ENCODE measurements at places on chromosomes 3 and 15.

GRCh38 chr3:161348796-161349400 lies 22.4 kb downstream of the SPTSSB start:
- no peak for DNase-seq

DNA sequence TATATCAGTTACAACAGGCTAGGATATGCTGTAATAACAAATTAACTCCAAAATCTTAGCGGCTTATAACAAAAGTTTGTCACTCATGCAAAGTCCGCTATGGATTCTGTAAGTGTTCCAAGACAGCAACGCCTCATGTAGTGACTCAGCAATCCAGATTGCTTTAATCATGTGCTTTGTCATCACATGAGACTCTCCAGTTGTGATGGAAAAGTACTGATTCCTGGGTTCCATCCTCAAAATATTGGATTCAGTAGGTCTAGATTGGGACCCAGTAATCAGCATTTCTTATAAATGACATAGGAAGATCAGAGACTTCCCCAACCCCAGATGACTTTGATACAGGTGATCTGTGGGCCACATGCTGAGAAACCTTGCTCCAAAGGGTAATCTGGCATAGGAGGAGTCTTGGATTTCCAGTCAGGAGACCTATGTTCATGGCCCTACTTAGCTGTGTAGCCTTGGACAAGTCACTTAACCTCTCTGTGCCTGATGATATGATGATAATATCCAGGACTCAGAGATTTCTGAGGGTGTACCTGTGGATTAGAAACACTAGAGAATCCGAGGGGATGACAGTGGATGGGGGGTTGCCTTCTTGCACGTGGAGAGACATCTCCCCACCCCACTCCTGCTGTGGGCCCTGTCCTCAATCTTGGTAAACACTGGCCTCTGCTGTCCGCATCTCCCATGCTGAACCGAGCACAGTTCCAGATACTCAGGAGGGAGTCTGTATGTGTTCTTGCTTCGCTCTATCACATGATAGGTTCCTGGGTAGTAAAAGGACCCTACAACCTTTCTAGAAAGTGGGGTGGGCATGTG lies 65.5 kb downstream of the CORO2B start:
- no peak for DNase-seq

DNA sequence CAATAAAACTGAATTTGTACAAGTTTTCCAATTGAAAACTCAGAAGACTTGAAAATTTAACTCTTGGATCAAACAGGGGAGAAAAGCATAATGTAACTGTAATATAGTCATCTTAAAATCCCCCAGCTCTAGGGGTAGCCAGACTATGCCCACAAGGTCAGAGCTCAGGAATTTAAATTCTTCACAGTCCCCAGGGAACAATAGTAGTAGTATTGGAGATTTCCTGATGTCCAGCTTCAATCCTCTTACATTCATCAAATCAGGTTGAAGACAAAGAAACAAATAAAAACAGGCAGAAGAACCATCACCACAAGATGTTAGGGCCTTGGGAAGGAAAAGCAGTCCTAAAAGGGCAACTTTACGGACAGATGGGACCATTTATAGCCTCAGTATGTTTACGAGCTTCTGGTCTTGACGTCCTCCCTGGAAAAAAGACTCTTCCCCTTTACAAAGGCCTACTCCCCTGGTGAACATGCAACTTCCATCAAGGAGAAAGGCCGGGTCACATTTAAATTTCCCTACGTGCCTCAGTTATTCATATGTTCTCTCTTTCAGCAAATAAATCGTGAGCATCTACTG lies 96.8 kb downstream of the PLCH1 start:
- DNase-seq = peak; percentile 27

DNA sequence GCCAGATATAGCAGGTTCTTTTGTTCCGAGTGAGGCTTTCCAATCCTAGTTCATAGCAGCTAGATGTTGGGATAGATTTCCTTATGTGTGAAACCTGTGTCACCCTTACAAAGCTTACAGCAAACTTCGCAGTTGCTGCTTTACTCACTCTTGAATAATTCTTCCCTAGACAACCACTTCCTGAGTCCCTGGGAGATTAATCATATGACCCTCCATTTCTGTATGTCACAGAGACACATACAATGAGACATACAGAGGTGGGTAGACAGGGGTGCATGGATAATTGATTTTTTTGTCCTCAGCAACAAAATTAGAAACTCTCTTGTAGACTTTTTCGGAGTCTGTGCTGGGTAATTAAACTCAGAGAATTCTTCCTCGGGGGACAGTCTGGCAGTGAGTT lies 163.2 kb downstream of the NSUN3 start:
- DNase-seq = no peak

DNA sequence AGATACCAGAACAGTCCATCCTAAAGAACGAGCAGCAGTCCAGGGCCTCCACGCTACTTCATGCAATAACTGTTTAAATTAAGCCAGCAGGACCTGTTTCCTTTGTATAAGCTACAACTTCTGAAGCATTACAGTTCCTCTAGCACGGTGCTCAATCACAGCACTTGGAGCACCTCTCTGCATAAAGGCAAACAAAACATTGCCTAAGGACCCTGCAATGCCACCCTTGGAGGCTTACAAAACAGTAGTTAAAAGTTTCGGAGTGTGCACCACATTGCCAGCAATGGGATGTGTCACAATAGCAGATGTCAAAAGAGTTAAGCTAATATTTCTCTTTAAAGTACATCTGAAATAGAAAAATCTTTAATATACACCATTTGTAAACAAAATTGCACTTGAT lies 2.6 kb upstream of the VPS39 start:
- no peak for DNase-seq

DNA sequence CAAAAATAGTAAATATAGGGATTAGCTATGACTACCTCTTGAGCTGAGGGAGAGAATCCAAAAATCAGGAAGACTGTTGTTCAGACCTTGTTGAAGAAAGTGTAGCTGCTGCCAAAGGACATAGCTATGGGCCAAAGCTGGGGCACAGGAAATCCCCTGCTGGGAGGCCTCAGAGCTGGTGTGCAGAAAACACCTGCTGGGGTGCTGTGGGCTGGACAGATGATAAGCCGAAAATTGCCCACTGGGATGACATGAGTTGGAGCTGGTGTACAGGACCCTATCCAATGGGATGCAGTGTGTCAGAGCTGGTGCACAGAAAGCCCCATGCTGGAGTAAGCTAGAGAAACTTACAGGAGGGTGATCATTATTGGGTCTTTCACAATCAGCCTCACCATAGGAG lies 121.9 kb downstream of the NEO1 start:
- no peak for DNase-seq

DNA sequence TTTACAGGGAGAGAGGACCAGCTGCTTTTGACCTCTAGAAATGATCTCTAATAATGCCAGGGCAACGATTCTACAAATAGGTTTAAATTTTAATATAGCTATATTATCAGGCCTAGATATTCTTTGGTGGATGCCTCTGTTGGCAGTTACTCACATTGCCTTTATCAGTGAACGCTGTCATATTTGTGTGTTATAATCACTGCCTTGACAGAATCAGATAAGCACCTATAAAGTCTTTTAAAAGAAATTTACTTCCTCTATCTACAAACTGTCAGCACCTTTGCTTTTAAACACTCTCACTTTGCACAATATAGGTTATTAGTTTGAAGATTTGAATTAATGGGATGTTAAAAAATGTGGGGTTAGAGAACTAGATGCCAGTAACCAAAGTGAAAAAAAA lies 324.1 kb downstream of the ZIC1 start:
- no peak for DNase-seq

GRCh38 chr15:40766906-40767837 lies 2.6 kb upstream of the C15orf62 start:
- DNase-seq = no peak

DNA sequence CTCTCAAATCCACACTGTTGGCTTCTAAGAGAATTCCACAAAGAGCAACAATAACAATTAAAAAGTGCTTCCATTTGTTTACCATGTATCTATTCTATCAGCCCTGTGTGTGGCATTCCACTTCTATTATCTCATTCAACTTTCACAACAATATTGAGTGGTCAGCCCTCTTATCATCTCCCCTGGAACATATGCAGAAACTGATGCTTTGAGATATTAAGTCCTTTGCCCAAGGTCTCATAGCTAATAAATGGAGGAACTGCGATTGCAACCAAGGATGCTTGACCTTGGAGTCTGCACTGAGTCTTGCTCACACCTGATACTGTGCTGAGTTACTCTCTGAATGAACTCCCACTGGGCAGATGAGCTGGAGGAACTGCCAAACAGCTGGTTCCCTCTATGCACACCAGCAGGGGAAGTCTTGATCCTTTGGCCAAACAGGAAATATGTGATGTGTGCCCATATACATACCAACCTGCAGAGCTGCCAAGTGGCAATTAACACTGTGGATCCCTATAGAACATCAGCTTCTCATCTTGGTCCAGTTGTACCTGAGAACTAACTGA lies 144.7 kb upstream of the WNT5A start:
- DNase-seq = no peak

All from neural progenitor cell (in vitro differentiated cells).